T1000 (cell line): ENCODE measurements at places on chromosomes 12 and 14.
A peak's percentile ranks its signal among the peaks of the same experiment; 100 is the strongest.

DNA sequence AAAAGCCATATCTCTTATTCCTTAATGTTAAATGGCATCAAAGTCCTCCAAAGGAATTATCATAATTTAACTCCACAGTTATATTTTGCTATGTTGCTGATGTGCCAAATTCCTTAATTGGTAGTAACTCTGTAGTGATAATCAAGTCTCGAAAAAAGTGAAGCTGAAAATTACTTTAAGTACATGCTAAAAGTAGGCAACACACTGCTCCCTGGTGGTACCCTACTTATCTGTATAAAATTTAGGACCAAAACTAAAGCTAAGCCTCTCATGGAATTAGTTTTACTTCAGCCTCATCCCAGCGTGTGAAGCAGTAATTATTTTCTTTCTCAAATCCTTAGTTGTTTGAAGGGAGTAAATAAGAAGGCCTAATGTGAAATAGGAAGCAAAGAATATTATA, 132.8 kb downstream of the TTLL5 start:
- no peak for DNase-seq

- DNase-seq = peak; percentile 10
Measured at GRCh38 chr14:95527387-95528002, 7.4 kb upstream of the GLRX5 start.

- no peak for DNase-seq
Measured at GRCh38 chr12:73067616-73068015, 795.4 kb downstream of the TRHDE start.

DNA sequence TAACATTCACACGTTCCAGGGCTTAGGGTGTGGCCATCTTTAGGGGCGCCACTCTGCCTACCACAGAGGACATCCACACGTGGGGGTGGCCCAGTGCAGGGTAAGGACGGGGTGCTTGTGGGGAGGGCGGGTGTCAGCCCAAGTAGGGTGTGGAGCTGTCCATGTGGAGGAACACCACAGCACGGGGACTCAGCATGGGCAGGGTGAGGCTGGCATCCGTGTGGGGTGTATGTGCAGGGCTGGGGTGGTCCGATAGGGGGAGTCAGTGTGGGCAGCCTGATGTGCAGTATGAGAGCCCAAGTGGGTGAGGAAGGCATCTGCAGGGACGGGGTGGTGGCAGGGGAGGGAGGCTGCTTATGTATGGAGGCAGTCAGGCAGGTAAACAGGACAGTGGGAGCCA, 17.7 kb downstream of the PSMC1 start:
- DNase-seq = no peak

DNA sequence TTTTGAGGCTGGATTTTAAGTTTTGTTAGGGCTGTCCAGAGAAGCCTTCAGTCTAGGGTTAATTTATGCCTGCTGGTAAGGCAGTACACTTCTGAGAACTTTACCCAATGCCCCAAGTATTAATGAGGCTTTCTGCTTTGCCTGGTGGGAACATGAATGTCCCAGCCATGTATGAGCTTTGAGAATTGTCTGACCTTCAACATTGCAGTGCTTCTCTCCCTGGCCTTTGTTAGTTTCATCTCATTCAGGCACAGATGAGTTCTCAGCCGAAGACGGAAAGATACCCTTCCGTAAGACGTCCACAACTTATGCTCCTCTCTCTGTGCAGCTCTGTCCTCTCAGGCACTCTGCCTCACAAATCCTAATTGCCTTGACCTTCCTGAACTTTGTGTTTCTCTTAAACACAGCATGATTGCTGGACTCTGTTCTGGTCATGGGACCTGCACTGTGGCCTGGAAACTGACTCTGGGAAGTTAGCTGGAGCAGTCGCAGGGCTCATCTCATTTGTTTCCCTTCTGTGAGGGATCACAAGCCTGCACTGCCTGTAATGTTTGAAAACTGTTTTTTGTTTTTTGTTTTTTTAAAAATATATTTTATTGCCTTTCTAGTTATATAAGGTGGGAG, 15.7 kb downstream of the CHPT1 start:
- DNase-seq = no peak

GRCh38 chr12:75706786-75707605, 195.6 kb upstream of the KRR1 start:
- DNase-seq = no peak

GRCh38 chr14:23401291-23401690, 6.8 kb downstream of the MYH6 start:
- no peak for DNase-seq

- DNase-seq = no peak
Measured at GRCh38 chr14:103118663-103119404, 4.4 kb upstream of the TNFAIP2 start.

GRCh38 chr12:46377678-46378077, 5.1 kb upstream of the SLC38A2 start:
- no peak for DNase-seq

DNA sequence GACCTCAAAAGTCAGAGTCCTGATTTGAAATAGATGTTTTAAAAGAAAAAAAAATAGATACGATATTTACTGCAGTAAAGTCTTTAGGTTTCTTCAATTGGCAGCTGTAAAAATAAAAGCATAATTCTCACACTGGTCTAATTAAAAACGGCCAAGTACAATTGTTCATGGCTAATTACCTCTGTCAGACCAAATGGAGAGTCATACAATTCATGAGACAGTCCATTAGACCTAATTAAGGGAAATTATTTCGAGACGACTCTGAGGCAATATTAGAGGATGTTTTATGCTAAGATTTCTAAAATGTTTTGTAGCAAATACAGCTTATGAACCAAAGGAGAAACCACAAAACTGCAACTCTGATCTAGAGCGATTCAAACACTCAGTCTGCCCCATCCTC, 131.3 kb downstream of the PHLDA1 start:
- DNase-seq = no peak

DNA sequence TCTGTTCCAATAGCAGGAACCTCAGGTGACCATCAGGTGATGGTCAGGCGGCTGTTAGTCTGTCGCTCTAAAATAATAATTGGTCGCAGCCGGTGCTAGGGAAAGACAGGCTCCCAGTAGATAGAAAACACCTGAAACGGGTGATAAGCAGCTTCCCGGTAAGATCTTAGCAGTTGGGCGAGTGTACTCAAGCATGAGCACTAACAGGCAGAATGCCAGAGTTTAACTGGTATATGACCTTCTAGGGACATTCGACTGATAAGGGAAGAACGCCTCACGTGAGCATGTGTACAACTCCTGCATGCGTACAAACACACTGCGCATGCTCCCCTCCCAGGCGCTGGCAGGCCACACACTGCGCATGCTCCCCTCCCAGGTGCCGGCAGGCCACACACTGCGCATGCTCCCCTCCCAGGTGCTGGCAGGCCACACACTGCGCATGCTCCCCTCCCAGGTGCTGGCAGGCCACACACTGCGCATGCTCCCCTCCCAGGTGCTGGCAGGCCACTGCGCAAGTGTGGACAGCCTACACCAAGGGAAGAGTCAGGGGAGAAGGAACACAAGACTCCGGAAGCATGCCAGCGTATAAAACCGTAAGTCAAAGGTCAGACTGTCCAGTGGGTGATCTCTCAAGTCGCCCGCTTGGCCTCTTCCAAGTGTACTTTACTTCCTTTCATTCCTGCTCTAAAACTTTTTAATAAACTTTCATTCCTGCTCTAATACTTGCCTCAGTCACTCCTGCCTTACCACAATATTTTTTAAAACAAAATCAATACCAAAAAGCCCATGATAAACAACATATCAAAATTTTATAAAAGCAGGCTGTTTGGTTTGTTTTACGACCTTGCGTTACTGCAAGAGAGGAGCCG, 24.5 kb downstream of the GPRC5D start:
- DNase-seq = no peak

- no peak for DNase-seq
Measured at GRCh38 chr14:59591641-59592370, 15.2 kb upstream of the CCDC175 start.

DNA sequence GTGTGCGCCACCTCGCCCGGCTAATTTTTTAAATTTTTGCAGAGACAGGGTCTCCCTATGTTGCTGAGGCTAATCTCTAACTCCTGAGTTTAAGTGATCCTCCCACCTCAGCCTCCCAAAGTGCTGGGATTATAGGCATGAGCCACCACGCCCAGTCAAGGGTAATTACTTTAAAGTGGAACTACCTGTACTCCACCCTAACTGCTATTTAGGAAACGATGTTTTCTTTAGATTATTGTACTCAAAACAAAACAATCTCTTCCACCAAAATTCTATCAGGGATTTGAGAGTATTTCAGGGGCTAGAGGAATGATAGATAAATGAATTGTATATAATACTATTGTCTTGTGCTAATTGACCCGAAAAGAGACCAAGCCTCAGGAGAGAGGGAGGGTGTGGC, 9.6 kb upstream of the BIN2 start:
- DNase-seq = no peak

DNA sequence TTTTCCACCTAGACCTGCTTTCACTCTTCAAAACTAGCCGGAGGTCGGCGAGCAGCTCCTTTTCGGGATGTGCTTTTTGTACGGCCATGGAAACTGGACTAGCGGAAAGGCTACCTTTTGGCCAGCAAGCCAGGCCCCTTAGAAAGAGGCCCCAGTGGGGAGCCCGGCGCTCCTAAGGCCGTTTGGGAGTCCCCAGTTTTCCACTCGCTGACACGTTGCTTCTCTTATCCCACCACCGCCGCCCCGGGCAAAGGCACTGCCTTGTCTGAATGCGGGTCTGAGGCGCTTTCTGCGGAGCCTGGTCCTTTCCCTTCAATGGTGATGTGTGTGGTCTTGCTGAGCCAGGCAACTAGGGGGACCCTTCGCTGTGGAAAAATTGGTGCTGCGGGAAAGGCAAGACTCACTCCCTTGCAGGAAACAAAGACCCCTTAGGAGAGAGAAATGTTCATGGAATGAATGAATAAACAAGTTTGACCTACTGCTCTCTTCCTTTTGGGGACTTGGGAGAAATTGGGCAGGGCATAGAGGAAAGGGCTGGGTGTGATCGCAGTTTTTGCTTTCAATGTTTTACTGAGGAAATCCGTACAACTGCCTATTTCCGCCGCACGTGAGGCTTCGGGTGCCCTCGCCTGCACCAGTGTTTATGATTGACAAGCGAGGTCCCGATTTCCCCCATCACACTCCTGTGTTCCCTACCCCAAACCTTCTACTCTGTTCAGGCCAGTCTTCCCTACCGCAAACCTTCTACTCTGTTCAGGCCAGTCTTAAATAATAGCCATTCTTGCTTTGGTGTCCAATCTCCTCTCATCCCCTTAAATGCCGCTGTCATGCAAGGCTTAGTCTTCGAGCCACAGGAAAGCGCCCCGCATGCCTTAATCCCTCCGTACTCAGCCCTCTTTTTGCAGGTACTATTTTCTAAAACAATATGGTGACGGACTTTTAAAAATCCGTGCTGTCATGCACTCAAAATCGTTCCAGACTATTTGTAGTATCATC, 1.0 kb upstream of the SLC38A2 start:
- no peak for DNase-seq

- DNase-seq = no peak
Measured at GRCh38 chr14:104367866-104368750, 211.5 kb upstream of the C14orf180 start.

GRCh38 chr12:70408004-70408790, 42.1 kb downstream of the KCNMB4 start:
- DNase-seq = no peak

- DNase-seq = no peak
Measured at GRCh38 chr14:69325086-69325485, 65.1 kb downstream of the GALNT16 start.

DNA sequence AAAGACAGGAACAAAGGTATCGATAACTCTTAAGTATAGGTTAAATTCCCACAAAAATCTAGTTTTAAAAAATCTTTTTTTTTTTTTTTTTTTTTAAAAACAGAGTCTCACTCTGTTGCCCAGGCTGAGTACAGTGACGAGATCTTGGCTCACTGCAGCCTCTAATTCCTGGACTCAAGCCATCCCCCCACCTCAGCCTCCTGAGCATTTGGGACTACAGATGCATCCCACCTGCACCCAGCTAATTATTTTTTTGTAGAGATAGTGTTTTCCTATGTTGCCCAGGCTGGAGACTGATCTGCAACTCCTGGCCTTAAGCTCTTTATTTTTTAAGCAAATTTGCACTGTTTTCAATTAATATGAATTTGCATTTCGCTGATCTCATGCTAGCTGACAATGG, 9.8 kb downstream of the PSEN1 start:
- no peak for DNase-seq

- peak; percentile 61 for DNase-seq
Measured at GRCh38 chr12:116381744-116382685, 104.5 kb upstream of the MED13L start.

GRCh38 chr12:69688471-69689427, 10.4 kb downstream of the BEST3 start:
- peak; percentile 99 for DNase-seq

GRCh38 chr12:107223821-107224220, 130.5 kb upstream of the CRY1 start:
- DNase-seq = no peak

- DNase-seq = no peak
Measured at GRCh38 chr14:84209031-84209430, 1320.9 kb upstream of the FLRT2 start.

- DNase-seq = no peak
Measured at GRCh38 chr12:14930299-14930698, 8.0 kb downstream of the ERP27 start.

DNA sequence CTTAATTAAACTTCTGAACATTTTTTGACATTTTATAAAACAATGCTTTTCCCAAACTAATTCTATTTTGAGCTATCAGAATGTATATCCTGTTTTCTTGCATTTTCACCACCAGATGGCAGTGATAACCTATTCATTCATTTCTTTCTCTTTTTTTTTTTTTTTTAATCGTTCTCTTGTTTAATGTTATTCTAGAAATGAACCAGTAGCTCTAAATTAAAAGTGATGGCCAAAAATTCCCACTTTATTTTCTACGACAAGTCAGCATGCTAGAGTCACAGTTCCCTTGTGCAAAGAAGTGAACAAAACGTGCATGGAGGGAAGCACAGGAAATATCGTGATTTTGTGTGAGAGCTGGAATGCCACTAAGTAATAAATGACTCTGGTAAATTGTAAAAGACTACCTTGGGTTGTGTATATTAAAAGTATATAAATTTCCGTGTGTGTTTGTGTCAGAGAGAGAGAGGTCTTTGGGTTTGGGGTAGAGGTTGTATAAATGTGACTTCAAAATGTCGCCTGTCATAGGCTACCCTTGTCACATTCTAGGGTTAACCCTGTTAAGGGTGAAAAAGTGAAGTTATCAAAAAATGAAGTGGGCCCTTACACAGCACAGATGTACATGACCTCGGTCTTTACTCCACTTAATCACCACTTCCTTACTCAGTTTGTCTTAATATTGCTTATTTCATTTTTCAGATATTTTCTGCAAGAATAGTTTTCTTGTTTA, 40.4 kb upstream of the LDHB start:
- no peak for DNase-seq

DNA sequence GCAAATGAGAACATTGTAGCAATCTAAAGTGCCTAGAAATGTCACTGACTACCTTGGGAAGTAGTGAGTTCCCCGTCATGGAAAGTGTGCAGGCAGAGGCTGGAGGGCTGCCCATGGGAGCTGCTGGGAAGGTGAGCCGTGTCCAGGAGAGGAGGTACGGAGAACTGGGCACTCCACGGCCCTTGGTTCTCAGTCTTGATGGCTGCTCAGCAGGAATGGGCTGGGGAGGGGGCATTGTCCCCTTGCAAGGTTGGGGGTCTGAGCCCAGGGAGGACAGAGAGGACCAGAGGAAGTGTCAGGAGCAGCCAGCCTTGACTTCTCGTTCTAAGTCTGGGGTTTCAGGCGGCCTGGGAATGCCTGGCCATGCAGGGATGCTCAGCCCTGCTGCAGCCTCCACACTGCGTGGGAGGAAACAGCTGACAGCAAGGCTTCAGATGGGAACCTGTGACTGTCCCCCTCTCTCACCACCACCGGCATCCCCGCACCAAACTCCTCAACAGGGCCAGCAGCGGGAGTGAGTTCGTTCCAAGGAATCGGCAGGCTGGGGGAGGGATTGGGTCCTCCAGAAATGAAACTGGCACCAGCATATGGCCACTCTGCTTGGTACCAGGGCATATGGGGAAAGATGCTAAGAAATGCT, 140.2 kb downstream of the BCL11B start:
- DNase-seq = no peak
